Activated CD8-positive, alpha-beta T cell treated with anti-CD3 and anti-CD28 coated beads, Interleukin-2, amount 10 ng/mL, durations not matched to agents 7 days and 5 days (primary cell): ENCODE measurements at places on chromosomes 1 and 21. TPM values are rescaled to one million over a fixed set of nuclear protein-coding genes. Genes with fewer than 3 reads are reported as not detected.

The CLCA2 gene
- total RNA-seq, result not detected

The FOXD3 gene
- not detected for total RNA-seq

DNA sequence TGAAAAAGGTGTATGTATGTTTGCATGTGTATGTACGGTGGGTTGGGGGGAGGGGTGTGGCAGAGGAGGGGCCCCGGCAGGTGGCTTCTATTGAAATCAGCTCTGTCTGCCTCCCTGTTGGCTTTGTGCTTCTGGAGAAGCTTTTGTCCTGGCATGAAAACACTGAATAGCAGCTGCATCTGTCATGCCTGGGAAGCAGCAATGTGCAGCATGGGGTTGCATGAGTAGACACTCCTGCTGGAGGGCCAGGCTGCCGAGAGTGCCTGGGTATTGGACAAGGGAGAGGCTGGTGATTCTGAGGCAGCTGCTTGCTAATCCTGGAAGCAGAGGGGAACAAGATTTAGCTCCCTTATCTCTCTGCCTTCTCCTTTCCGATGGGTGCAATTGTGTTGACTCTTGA lies 20.5 kb downstream of the MAPKAPK2 start:
- H3K4me1 ChIP-seq, result peaks cover 80% of the 10 kb centered on the region
- no peak overlapping the region for H3K4me3 ChIP-seq
- peaks cover 1% of the 10 kb centered on the region for H3K36me3 ChIP-seq
- DNase-seq, result no peak

The HCRTR1 gene
- total RNA-seq, result not detected

DNA sequence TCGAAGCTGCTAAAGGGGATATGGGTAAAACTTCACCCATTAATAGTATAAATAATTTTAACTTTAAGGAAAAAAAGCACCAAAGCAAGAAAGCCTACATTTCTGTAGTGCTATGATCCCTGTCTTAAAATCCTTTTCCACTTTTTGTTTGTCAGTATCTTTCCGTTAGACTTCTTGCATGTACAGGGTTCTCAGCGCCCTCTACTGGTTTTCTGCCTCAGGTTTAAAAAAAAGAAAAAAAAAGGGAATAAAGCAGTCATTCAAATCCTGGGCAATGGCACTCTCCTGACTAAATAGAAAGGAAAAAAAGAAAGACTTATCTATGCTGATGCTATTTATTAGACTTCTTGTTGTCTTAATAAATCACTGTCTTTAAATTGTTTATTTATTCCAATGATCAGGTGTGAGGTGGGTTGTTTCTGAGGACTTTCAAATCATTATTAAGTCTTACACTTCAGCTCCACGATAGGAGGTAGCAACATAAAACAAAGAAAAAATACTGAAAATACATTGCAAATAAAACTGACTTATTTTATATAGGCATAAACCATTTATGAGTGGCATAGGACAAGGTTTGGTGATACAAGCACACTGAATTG lies 475.4 kb upstream of the NR5A2 start:
- H3K4me3 ChIP-seq, result no peak overlapping the region
- no peaks in the 10 kb centered on the region for H3K36me3 ChIP-seq
- DNase-seq, result peak; percentile 51
- H3K27ac ChIP-seq, result no peak overlapping the region
- no peaks in the 10 kb centered on the region for H3K27me3 ChIP-seq
- no peaks in the 10 kb centered on the region for H3K4me1 ChIP-seq

DNA sequence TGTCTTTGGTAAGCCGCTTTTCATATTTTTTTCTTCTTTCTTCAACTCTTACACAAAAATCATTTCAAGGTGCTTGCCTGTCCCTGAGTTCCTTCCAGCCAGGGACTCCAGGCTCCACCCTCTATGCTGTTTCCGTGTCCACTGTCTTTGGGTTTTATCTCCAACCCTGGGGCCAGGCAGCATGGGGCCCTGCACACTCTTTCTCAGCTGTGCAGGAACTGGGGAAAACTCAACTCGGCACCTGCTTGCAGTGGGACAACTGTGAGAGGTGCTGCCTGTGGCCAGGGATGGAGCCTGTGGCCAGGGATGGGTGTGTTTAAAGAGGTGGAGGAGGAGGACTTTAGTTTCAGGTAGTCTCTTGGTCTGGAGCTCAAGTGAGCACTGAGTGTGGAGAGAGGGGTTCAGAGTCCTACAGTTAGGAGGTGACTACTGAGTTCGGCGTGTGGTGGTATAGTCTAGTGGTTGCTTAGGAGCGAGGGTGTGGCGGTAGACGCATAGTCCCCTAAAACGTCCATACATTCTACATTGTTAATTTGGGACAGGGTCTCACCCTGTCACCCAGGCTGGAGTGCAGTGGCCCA lies 13.4 kb downstream of the TNFRSF8 start:
- H3K4me3 ChIP-seq, result no peak overlapping the region
- H3K4me1 ChIP-seq, result peaks cover 11% of the 10 kb centered on the region
- peaks cover under 1% of the 10 kb centered on the region for H3K36me3 ChIP-seq
- DNase-seq, result no peak
- H3K27me3 ChIP-seq, result peaks cover 26% of the 10 kb centered on the region

- H3K27ac ChIP-seq, result no peak overlapping the region
- H3K4me1 ChIP-seq, result no peaks in the 10 kb centered on the region
- no peaks in the 10 kb centered on the region for H3K27me3 ChIP-seq
- no peak overlapping the region for H3K4me3 ChIP-seq
- no peak for DNase-seq
These were observed 321.0 kb downstream of the PLPP3 start for GRCh38 chr1:56258371-56258770.

GRCh38 chr1:200029035-200029821 lies 1.7 kb downstream of the NR5A2 start:
- H3K27ac ChIP-seq, result no peak overlapping the region
- peaks cover 47% of the 10 kb centered on the region for H3K27me3 ChIP-seq
- H3K4me3 ChIP-seq, result peak overlapping the region; percentile 67
- H3K36me3 ChIP-seq, result no peaks in the 10 kb centered on the region

DNA sequence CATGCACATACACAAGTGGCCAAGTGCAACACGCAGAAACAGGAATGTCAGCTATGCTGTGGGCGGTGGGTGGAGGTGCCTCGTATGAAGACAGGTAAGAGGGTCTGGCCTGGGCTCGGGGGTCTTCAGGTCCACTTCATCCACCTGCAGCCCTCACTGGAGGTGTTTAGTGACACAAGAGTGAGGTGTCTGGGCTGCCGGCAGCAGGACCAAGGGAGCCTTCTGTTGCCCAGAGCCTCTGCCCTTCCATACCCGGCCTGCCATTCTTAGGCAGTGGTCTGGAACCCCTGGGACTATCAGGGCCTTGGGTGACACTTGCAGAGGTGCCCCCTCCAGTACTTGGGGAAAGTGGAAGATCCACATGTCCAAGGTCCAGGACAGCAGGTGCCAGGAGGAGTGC lies 21.7 kb upstream of the ACTRT2 start:
- H3K27me3 ChIP-seq, result peaks cover 11% of the 10 kb centered on the region

DNA sequence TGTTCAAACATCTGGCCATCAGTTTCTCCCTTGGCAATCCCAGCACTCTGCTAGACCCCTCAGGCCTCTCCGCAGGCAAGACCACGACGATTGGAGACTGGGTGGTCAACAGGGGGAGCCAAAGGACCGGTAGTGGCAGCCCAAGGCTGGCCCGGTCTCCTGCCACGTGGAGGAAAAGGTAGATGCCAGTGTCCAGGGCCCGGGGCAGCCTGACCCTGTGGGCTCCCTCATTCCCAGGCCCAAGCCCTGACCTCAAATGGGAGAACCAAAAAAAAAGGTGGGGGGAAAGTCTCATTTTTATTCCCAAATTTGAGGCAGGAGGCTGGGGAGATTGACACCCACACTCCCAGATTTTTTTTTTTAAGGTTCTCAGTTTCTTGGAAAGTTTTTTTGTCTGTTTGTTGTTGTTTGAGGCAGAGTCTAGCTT lies 24.8 kb downstream of the S100A6 start:
- no peak overlapping the region for H3K4me3 ChIP-seq
- H3K27ac ChIP-seq, result peak overlapping the region; percentile 51
- H3K4me1 ChIP-seq, result peaks cover 14% of the 10 kb centered on the region

DNA sequence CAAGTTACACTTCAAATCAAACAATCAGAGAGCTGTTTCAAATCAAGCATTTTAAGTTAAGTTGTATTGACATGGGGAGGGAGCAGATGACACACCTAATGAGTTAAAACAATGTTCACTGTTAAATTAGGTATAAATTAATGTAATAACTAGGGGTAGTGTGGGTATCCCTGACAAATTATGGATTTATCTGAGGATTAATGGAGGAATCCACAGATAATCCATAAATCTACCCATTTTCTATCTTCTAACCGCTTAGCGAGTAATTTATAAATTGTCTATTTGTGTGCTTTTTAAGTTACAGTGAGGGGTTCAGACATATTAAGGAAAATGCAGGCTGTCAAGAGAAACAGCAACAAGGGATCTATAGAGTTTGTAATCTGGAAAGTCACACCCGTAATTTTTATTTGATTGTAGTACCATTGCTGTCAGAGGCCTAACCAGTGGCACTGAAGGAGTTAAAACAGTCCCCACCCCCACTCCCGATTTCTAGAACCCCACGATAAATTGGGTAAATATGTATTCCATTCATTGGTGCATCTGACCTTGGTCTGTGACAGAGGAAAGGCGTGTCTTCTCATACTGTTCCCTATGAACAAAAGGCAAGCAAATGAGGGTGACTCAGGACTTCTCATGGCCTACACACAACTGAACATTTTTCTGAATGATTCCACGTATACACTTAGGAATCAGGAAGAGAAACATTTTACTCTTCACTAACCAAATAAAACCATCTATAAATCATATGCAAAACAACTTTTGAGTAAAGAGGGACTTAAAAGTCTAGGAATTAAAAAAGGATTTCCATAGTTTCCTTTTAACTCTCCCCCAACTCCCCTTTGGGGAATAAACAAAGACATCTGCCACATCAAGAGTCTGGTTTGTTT lies 7.4 kb downstream of the IRF2BP2 start:
- no peaks in the 10 kb centered on the region for H3K27me3 ChIP-seq
- peak overlapping the region; percentile 55 for H3K4me3 ChIP-seq
- no peak for DNase-seq
- H3K27ac ChIP-seq, result peak overlapping the region; percentile 70
- peaks cover 44% of the 10 kb centered on the region for H3K36me3 ChIP-seq

DNA sequence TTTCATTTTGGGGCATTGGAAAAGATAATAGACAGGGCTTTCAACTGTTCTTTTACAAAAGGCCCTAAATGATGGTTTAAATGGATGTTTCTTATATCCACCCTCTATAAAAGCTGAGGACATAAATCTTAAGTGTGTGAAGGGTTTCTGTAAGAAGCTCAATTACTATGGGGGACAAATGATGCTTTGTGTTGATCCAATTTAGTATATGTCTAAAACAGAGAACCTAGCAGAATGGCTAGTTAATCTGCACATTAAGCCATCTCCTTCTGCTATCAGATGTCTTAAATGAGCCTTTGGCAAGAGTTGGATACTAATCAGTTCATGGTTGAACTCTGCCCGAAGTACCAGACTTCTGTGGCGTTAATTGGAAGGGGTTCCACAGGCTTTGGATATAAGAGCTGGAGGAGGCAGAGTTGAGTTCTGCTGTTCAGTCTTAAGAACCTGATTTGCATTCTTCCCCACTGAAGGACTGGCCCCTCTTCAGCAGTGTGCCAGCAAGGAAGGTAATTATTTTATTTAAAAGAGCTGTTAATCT lies 43.1 kb downstream of the PTGFRN start:
- no peak for DNase-seq
- no peaks in the 10 kb centered on the region for H3K36me3 ChIP-seq
- no peak overlapping the region for H3K27ac ChIP-seq
- H3K4me1 ChIP-seq, result no peaks in the 10 kb centered on the region

DNA sequence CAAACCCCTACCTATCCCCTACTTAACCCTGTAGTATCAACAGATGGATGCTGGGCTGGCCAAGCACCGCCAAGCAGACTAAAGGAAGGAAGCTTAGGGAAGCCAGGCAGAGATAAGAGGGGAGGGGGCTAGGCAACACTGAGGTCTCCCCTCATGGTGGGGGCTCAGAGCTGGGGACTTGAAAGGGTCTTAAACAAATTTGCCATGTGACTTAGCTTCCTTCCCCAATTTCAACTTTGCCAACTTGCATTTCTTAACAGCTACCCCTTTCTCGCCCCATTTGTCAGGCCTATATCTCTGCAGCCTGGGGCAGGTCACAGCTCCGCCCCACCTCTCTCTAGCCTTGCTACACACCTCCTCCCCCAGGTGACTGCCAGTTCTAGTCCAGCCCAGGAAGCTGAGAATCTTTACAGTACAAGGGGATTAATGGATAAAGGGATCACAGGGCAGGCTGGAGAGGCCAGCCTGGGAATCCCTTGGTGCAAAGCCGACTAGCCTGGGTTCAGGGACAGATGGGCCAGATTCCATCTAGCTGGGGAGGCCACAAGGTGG lies 3.4 kb downstream of the KIF21B start:
- no peaks in the 10 kb centered on the region for H3K27me3 ChIP-seq
- H3K27ac ChIP-seq, result peak overlapping the region; percentile 100
- DNase-seq, result peak; percentile 79
- peak overlapping the region; percentile 93 for H3K4me3 ChIP-seq
- H3K4me1 ChIP-seq, result peaks cover 71% of the 10 kb centered on the region
- H3K36me3 ChIP-seq, result peaks cover 68% of the 10 kb centered on the region

The CD53 gene
- 392 TPM for total RNA-seq

DNA sequence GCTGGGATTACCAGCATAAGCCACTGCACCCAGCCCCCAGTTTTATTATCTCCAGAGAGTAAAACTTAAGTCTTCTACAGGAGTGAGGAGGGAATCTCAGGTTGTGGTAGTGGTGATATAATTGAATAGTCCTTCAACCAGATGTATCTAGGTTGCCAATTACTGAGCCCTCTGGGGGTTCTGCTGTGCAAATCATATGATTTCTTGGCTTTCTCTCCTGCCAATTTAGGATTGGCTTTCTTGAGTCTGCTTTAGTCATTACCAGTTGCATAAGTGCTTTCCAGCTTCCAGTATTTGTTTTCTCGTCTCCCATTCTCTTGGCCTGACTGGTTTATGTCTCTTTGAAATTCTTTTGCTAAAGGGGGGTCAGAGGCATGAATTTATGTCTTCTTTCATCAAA lies 11.1 kb downstream of the CPT2 start:
- H3K27ac ChIP-seq, result no peak overlapping the region
- no peak overlapping the region for H3K4me3 ChIP-seq
- no peaks in the 10 kb centered on the region for H3K4me1 ChIP-seq
- H3K27me3 ChIP-seq, result no peaks in the 10 kb centered on the region
- DNase-seq, result no peak

DNA sequence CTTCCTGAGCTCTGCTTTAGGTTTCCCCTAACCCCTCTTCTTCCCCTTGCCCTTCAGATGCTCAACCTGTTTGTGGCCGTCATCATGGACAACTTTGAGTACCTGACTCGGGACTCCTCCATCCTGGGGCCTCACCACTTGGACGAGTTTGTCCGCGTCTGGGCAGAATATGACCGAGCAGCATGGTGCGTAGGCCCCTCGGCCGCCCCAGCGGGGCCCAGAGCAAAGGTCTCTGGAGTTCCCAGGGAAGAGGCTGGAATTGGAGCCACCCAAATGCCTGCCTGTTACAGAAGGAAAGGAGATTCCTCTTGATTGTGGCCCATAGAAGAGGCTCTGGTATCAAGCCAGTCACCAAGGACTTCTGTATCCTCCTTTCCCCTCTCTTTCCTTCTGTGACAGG lies 285.5 kb downstream of the ZNF648 start:
- no peaks in the 10 kb centered on the region for H3K36me3 ChIP-seq
- H3K27me3 ChIP-seq, result peaks cover 3% of the 10 kb centered on the region
- DNase-seq, result no peak
- H3K4me1 ChIP-seq, result no peaks in the 10 kb centered on the region
- no peak overlapping the region for H3K27ac ChIP-seq

GRCh38 chr1:47839433-47839760 lies 157.8 kb downstream of the TRABD2B start:
- peaks cover 11% of the 10 kb centered on the region for H3K27me3 ChIP-seq
- no peak overlapping the region for H3K27ac ChIP-seq
- no peaks in the 10 kb centered on the region for H3K36me3 ChIP-seq
- no peak overlapping the region for H3K4me3 ChIP-seq
- no peaks in the 10 kb centered on the region for H3K4me1 ChIP-seq
